ENCODE measurements at places on chromosomes 13 and 19.
A peak's percentile ranks its signal among the peaks of the same experiment; 100 is the strongest.

DNA sequence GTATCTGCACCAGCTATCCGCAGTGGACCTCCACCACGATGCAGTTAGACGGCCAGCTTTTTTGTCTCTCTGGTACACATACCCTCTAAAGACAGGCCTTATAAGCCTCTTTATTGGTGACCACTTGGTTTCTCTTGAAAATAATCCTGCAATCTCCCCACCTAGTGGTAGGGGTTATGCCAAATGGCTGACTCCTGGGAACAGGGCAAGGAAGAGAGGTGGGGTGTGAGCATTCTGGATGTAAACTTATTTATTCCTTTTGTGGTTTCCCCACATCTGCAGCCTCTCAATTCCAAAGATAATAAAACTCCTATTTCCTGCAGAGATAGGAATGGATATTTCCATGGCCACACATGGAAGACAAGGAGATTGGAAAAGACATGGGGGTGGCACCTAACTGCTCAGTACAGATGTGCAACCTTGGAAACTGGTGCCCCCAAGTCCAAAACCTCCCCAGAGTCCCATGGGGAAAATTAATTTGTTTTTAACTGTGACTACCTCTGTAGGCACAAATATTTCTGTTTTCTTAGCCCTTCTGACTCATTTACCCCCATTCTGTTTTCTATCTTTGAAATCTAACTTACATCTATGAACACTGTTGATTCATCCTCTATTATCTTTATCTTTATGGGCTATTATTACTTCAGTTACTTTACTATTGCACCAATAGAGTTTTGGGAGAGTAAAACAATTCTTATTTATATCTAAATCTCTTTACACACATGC lies 112.7 kb upstream of the TSHZ3 start:
- no peak overlapping the region for H3K27ac ChIP-seq
- H3K4me1 ChIP-seq, result no peaks in the 10 kb centered on the region
- no peak for DNase-seq
- H3K27me3 ChIP-seq, result no peaks in the 10 kb centered on the region

- peak overlapping the region; percentile 75 for H3K27ac ChIP-seq
- H3K36me3 ChIP-seq, result no peaks in the 10 kb centered on the region
- H3K4me1 ChIP-seq, result no peaks in the 10 kb centered on the region
- H3K4me3 ChIP-seq, result peak overlapping the region; percentile 53
These were observed 32.8 kb downstream of the TMEM161A start for GRCh38 chr19:19105365-19106055.

- peaks cover 3% of the 10 kb centered on the region for H3K4me1 ChIP-seq
- H3K36me3 ChIP-seq, result no peaks in the 10 kb centered on the region
- no peaks in the 10 kb centered on the region for H3K27me3 ChIP-seq
These were observed 40.2 kb downstream of the UBL3 start for GRCh38 chr13:29810145-29810742.

DNA sequence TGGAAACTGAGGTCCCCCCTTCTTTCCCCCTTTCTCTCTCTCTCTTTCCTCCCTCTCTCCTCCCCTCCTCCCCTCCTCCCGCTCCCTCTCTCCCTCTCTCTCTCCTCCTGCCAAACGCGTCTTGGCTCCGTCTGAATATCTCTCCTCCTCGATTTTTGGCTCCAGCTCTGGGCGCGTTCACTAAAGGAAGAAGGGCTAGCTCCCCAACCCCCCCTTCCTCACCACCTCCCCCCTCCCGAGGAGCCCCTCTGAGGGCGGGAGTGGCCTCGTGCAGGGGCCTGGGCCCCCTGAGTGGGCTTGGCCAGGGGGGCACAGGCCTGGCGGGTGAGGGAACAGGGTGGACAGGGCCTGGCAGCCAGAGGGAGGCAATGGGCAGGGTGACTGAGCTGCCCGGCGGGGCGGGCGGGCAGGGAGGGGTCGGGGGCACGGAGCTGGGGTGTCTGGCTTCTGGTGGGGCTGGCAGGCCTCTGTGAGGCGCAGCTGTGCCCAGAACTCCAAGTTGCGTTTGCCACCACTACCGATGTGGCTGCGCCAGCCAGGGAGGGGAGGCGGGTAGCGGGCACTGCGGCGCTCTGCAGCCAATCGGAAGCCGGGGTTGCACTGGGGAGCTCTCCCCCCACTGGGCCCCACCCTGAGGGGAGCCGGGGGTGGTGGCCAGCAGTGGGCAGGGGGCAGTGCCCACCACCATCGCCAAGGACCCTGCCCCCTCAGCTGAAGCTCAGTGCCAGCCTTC lies 7.1 kb downstream of the NFIX start:
- no peak overlapping the region for H3K4me3 ChIP-seq
- H3K27ac ChIP-seq, result peak overlapping the region; percentile 22
- no peaks in the 10 kb centered on the region for H3K27me3 ChIP-seq
- no peak for DNase-seq

- no peak overlapping the region for H3K4me3 ChIP-seq
- no peak overlapping the region for H3K27ac ChIP-seq
- peaks cover 18% of the 10 kb centered on the region for H3K4me1 ChIP-seq
These were observed 6.4 kb upstream of the SHISA7 start for GRCh38 chr19:55449469-55449868.

GRCh38 chr19:37333457-37333856 lies 37.4 kb upstream of the ZNF527 start:
- no peak overlapping the region for H3K27ac ChIP-seq
- DNase-seq, result no peak
- H3K36me3 ChIP-seq, result no peaks in the 10 kb centered on the region
- H3K27me3 ChIP-seq, result no peaks in the 10 kb centered on the region

DNA sequence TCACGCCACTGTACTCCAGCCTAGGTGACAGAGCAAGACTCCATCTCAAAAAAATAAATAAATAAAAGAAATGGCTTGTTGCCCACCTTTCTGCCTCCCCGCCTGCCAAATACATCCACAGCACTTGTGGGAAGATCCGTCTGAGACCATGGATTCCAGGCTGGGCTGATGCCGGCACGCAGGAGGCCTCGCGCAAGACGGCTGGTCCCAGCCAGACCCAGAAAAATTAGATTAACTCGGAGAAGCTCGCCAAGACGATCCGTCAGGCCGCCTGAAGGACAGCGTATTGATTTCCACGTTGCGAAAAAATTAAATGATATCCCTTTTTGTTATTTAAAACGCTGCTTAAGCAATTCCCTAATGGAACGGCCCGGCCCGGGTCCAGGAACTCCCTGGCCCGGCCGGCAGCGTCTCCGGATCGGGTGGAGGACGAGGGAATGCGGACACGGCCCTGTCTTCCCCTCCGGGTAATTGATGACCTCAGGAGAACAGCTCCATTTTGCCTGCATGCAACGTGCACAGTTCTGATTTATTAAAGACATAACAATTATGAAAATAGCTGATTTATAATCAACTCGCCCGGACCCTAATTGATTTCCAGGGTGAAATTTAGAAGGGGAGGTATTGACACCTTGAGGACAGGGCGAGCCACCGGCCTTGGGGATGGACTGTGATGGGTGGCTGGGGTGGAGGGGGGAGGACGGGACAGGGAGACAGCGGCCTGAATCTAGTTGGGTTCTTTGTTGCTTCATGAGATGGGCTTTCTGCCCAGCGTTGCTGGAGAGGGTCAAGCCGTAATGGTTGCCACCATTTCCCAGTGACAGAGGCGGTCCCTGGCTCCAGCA lies 52.1 kb downstream of the ZNRF4 start:
- no peaks in the 10 kb centered on the region for H3K27me3 ChIP-seq
- no peak overlapping the region for H3K27ac ChIP-seq
- no peaks in the 10 kb centered on the region for H3K36me3 ChIP-seq
- H3K4me3 ChIP-seq, result no peak overlapping the region
- DNase-seq, result no peak

GRCh38 chr13:109010912-109011311 lies 381.5 kb downstream of the MYO16 start:
- H3K27me3 ChIP-seq, result no peaks in the 10 kb centered on the region
- H3K4me3 ChIP-seq, result no peak overlapping the region

DNA sequence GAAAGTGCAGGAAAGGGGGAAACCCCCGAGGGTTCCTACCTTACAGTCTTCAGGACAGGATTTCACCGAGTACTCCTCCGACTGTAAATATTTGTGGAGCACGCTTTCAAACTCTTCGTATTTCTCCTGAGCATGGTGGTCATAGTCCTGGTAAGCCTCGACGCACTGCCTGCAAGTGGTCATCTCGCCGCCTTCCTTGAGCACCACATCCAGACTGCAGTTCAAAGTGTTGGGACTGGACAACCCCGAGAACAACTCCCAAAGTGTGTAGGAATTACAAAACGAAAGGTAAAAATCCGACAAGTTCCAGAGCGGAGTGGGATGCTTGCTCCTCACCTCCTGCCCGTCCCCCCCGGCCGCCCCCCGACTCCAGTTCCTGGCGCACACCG lies 349.7 kb downstream of the LIG4 start:
- H3K27ac ChIP-seq, result no peak overlapping the region
- no peak overlapping the region for H3K4me3 ChIP-seq
- no peaks in the 10 kb centered on the region for H3K4me1 ChIP-seq
- no peaks in the 10 kb centered on the region for H3K27me3 ChIP-seq
- no peak for DNase-seq

- no peaks in the 10 kb centered on the region for H3K36me3 ChIP-seq
- no peaks in the 10 kb centered on the region for H3K27me3 ChIP-seq
- H3K4me3 ChIP-seq, result no peak overlapping the region
- H3K4me1 ChIP-seq, result no peaks in the 10 kb centered on the region
- no peak for DNase-seq
These were observed 267.7 kb downstream of the SHISA2 start for GRCh38 chr13:25784119-25784518.

- no peak for DNase-seq
- H3K4me1 ChIP-seq, result no peaks in the 10 kb centered on the region
- no peaks in the 10 kb centered on the region for H3K27me3 ChIP-seq
- no peaks in the 10 kb centered on the region for H3K36me3 ChIP-seq
These were observed 8.3 kb downstream of the LRCH1 start for GRCh38 chr13:46561286-46561685.

DNA sequence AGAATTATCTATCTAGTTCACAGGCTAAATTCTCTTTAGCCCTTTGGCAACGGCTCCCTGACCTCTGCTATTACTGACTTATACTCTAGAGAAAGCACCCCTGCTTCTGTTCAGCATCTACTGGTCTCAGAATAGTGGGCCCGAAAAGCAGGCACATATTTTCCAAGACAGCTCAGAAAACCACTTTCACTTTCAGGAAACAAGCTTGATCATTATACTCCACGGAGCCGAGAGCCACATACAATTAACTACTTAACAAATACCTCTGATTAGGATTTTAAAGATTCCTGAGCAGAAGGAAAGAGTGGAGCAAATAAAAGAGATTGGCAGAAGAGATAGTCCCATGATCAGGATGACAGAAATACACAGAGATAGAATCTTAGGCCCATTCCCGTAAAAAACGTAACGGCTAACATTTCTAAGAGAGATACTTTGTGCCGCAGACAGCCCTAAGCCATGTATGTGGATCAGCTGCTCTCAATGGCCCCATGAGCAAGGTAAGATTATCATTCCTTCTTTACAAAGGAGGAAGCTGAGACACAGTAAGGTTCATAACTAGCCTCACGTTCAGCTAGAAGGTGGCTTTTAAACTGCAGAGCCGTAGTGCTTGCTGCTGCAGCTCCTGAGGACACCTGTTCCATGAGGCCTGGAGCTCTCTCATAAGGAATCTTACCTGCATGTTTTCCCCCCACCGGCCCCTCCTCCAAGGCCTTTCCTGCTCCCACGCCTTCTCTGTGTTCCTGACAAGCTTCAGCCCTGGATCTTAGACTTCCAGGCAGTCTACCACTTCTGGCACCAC lies 227.2 kb downstream of the FOXO1 start:
- H3K4me3 ChIP-seq, result no peak overlapping the region
- H3K27me3 ChIP-seq, result no peaks in the 10 kb centered on the region
- peak overlapping the region; percentile 47 for H3K27ac ChIP-seq
- peaks cover 36% of the 10 kb centered on the region for H3K4me1 ChIP-seq

DNA sequence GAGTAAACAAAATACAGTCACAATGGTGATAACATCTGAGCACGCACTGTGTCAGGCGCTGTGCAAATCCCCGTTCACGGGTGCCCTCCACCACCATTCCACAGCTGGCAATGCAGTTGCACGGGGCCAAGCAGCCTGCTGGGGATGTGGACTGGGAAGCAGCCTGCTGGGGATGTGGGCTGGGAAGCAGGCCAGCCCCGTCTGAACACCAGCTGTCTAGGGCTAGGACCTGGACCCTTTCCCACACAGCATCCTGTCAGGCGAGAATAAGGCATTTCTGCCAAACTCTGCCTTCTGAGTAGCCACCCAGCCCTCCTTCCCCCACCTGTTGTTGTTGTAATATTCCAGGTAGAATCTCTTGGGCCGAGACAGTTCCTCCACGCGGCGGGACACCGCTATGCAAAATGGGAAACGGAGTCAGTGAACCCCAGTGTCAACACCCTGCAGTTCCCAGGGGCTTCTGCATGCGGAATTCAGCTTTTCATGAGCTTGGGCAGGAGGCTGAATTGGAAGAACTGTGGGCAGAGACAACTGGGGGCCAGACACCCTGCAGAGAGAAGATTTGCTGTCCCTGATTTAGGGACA lies 27.8 kb upstream of the MIER2 start:
- no peak for DNase-seq
- H3K4me1 ChIP-seq, result no peaks in the 10 kb centered on the region
- H3K4me3 ChIP-seq, result no peak overlapping the region
- H3K27me3 ChIP-seq, result no peaks in the 10 kb centered on the region

GRCh38 chr19:19064811-19065745 lies 1.3 kb downstream of the SLC25A42 start:
- peak; percentile 57 for DNase-seq
- no peaks in the 10 kb centered on the region for H3K36me3 ChIP-seq
- peak overlapping the region; percentile 95 for H3K4me3 ChIP-seq
- peak overlapping the region; percentile 83 for H3K27ac ChIP-seq
- H3K27me3 ChIP-seq, result no peaks in the 10 kb centered on the region
- H3K4me1 ChIP-seq, result peaks cover 22% of the 10 kb centered on the region

GRCh38 chr13:113495494-113496210 lies 5.1 kb upstream of the DCUN1D2 start:
- H3K4me1 ChIP-seq, result peaks cover 5% of the 10 kb centered on the region
- no peak overlapping the region for H3K27ac ChIP-seq
- no peaks in the 10 kb centered on the region for H3K36me3 ChIP-seq
- H3K27me3 ChIP-seq, result no peaks in the 10 kb centered on the region

GRCh38 chr19:51439021-51439465 lies 19.2 kb downstream of the SIGLEC8 start:
- H3K4me3 ChIP-seq, result no peak overlapping the region
- no peaks in the 10 kb centered on the region for H3K4me1 ChIP-seq
- no peak for DNase-seq

- H3K36me3 ChIP-seq, result no peaks in the 10 kb centered on the region
- peak overlapping the region; percentile 49 for H3K27ac ChIP-seq
- H3K4me1 ChIP-seq, result peaks cover 6% of the 10 kb centered on the region
- no peaks in the 10 kb centered on the region for H3K27me3 ChIP-seq
- DNase-seq, result no peak
These were observed 9.9 kb downstream of the IRF2BP1 start for GRCh38 chr19:45876161-45876410.

DNA sequence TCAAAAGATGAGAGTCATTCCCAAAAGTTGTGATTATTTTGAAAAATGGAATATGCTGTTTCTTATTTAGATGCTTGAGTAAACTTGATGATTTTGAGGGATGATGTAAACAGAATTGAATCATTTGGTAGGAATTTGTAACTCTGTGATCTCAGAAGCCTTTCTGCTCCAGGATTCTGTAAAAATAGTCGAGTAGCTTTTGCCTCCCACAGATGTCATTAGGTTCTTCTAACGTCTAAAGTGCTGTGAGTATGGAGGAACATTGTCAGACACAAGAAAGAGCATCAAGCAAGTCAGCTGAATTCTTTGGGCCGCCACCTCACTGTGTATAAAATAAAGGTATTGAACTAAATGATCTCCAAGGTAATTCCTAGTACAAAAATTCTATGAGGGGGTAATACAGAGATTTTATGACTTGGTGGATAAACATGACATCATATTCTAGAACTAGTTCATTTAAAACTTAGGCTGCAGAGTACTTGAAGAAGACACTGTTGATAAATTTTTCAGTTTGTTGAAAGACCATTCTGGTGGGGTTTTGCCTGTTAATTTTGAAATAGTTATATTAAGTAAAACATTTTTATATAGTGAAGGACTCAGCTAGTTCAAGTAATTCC lies 1.4 kb upstream of the GPR183 start:
- no peaks in the 10 kb centered on the region for H3K4me1 ChIP-seq
- no peaks in the 10 kb centered on the region for H3K27me3 ChIP-seq
- peak overlapping the region; percentile 69 for H3K27ac ChIP-seq
- no peaks in the 10 kb centered on the region for H3K36me3 ChIP-seq
- DNase-seq, result no peak
